ENCODE measurements at places on chromosomes 1 and 21. TPM values are rescaled to one million over a fixed set of nuclear protein-coding genes. Genes with fewer than 3 reads are reported as not detected.

Gene CD1D
- total RNA-seq: 3.8 TPM

Gene BATF3
- total RNA-seq: 0.96 TPM

Gene SPRR2A
- 3.0 TPM for total RNA-seq

Gene LAX1
- under 0.01 TPM for total RNA-seq

All from tracheal epithelial cell (primary cell).